Trophoblast cell (in vitro differentiated cells and primary cell): ENCODE measurements at places on chromosomes 4 and X.
A peak's percentile ranks its signal among the peaks of the same experiment; 100 is the strongest.

- DNase-seq, result no peak
These were observed 144.6 kb upstream of the MAP3K15 start for GRCh38 chrX:19659929-19660328.

DNA sequence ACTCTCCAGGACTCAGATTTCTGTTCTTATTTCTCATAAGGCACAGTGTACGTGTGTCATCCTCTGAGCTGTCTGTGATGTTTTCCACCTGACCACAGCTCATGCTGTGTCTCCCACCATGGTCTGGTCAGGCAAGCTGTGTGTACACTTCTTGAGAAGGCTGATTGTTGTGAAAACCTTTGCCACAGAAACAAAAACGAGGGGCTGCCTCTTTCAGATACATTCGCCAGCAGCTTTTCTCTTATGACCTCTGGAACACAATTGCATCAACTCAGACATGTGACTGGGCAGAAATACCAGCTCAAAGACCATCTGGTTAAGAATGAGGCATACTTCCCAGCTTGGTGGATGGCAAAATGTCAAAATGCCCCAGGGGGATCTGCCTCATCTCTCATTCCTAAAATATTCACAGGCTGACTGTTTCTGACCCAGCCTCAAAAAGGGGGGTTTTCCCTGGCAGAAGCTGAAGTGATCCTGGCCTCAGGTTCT is 46.1 kb downstream of the PGRMC2 start:
- peak; percentile 97 for DNase-seq

GRCh38 chr4:70721747-70722146 is at the start of gene RUFY3:
RUFY3 (plus strand) TSS chr4:70721964; CDS start chr4:70722574, 610 bp downstream.
- no peak for DNase-seq

DNA sequence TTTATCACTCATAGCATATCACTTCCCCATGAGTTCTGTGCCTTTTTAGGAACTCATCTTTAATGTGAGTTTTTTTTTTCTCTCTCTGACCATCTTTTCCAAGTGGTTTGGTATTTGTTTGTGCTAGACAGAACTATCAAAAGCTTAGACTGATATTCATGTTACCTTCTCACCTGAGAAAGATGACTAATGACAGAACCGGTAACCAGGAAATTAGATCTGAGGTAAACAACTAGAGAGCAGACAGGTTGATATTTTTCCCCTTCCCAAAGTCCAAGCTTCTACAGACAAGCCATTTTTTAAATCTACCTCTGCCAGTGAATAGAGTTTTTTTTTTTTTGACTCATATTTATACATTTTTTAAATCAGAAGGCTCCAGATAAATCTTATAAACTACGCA is 17.0 kb upstream of the SRD5A3 start:
- DNase-seq, result no peak

DNA sequence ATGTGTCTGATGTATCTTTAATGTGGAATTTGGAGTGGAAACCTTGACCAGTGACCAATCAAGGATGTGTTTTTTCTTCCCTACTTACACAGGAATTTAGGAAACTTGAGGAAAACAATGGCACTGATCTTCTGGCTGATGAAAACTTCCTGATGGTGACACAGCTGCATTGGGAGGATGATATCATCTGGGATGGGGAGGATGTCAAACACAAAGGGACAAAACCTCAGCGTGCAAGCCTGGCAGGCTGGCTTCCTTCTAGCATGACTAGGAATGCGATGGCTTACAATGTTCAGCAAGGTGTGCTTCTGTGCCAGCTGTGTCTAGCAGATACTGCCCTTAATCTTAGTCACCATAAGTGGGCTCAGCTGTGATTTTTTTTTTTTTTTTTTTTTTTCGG is 12.6 kb downstream of the TAF1 start:
- DNase-seq, result no peak

- no peak for DNase-seq
These were observed 59.0 kb upstream of the ADGRA3 start for GRCh38 chr4:22574880-22575279.
